ENCODE measurements at places on chromosomes 3 and 15.

GRCh38 chr3:5275529-5275928, 88.0 kb downstream of the EDEM1 start:
- no peak for DNase-seq

GRCh38 chr3:197592361-197593045, 36.7 kb upstream of the BDH1 start:
- no peak for DNase-seq

GRCh38 chr3:127908202-127908601, 6.8 kb upstream of the KBTBD12 start:
- DNase-seq: no peak

DNA sequence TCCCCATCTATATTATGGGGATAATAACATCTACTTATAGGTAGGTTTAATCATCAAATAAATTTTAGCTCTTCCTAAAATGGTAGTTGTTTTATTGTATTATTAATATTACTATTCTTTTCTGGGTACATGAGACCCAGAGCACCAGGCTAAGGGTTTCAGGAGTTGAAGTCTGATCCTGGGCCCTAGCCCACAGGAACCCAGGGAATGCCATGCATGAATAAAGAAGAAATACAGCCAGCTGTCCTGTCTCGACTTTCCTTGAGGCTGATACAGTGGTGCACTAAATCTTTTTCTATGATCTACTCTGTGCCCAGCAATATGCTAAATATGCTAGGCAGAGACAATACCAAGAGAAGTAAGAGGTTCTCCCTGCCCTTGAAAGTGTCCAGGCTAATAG, 72.1 kb upstream of the ATP2C1 start:
- DNase-seq: no peak

DNA sequence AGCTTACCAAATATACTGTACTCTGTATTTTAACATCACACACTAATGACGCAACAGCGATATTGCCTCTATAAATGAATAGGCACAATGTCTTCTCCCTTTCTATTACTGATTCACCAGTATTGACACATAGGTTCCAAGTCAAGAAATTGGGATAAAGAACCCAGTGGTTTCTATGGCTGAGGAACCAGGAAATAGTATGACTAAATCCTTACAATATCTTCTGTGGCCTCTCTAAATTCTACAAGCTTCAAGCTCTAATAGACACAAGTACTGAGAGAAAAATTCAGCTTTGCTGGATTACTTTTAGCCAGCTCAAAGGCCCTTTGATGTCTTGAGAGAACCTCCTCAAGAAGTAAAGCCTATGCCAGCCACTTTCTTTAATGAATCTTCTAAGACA, 162.5 kb downstream of the DPH6 start:
- DNase-seq: no peak

DNA sequence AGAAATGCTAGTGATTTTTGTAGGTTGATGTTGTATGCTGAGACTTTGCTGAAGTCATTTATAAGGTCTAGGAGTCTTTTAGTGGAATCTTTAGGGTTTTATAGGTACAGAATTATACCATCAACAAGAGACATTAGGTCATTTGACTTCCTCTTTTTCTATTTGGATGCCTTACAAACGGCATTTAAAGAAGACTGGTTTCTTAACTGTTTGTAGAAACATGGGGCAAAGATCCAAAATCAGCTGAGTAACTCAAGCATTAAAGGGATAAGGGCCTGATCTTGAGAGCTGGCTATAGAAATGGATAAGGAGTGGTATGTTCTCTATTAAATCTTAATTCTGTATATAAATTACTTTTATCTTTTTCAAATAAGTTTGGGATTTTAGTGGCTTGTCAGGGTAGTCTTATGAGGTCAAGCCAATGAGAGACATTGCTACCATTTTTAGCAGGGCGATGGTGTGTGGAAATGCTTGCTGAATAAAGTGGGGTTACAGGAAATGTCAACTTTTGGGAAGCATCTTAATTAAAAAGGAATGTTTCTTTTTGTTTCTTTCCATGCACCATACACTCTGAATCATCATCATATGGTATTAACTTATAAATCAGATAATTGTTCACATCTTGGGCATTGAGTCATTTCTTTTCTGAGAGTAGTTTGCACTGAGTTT, 197.7 kb upstream of the GBE1 start:
- DNase-seq: no peak

GRCh38 chr3:154540950-154541604, 111.1 kb upstream of the GPR149 start:
- no peak for DNase-seq

DNA sequence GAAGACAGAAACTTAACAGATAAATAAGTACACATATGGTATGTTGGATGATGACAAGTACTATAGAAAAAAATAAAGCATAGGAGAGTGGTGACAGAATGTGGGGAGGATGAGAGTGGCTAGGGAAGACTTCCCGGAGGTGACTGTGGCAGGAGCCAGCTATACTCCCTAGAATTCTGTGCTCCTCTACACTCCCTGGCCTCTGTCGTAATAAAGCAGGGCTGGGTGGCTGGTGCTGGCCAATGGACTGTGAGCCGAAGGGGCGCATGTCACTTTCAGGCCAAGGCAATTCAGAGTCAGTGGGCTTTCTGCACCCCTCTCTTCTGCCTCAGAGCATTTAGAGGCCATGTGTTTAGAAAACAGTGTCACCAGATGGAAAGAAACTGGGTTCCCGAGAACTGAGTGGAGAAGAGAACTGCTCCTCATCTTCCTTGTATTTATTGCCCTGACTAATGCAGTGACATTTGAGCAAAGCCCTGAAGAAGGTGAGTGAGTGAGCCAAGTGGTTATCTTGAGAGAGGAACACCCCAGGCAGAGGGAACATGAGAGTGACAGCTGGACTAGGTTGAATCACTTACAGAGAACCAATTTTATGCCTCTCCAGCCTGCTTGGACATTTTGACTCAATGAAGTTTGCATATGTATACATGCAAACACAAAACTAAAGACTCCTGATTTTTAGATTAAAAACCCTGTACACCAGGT, 5.2 kb upstream of the VPS8 start:
- DNase-seq: no peak

DNA sequence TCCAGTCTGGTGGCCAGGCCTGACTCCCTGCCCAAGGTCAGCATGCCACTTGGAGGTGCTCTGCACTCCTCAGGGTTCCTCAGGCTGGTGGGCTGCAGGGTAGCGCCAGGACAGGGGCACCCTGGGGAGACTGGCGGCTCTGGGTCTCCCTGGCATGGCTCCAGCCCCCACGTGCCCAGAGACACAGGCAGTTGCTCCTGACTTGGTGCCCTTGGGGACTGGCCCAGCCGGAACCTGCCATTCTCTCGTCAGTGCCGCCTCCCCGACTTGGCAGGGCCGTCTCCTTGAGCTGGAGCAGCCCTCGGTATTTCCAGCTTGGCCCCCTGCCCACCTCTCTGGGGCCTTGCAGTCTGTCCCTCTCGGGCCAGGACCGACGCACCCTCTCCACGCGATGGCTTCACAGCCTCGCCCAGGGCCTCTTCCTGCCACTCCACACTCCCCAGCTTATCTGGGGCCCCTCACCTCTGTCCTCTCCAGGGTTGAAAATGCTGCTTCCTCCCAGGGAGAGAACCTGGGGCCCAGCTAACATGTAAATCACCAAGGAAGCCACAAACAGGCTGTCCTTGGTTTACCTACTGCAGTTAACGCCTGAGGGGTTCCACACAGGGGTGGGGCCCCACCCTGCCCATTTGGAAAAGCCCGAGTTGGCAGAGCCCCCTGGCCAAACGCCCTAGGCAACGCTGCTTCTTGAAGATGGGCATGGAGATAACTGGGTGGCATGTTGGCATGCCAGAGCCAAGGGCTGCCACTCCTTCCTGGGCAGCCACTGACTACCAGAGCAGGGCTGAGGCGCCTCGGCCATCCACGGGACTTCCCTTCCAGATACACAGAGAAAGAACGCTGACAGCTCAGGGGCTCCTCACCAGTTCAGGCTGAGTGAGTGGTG, 61.4 kb downstream of the SMAD6 start:
- peak; percentile 66 for DNase-seq

DNA sequence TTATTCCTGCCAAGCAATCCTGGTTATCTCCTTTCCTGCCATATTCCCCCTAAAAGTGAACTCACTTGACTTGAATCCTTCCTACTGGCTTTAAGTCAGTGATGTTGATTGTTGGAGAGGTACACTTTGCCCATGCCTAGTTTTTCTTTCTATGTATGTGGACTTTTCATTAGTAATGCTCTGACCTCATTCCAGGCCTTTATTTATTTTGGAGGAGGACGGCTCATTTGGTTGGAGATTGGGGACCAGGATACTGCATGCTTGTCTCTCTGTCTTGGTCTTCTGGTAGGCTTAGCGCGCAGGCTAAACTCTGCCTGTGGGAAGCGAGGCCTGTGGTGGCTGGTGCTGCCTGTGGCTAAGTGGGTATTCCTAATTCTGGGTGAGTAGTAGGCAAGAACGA, 29.1 kb upstream of the MTMR10 start:
- no peak for DNase-seq

DNA sequence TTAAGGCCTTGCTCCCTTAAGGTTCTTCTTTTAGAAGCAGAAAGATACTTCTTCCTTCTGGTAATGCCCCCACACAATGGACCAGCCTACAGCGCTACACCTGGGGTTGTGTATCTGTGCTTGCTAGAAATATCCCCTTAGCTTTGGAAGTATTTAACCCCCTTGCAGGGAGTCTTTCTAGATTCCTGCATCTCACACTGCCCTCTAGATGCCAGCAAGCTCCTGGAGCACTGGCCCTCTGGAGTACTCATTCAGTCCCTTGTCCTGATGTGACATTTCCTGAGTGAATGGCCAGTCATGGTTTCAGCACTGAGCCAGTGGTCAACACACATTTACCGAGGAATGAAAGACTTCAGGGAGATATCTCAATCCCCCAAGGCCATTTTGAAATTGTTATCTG, 30.4 kb upstream of the RBP2 start:
- no peak for DNase-seq

- DNase-seq: no peak
Measured at GRCh38 chr3:127001486-127002194, 18.7 kb downstream of the PLXNA1 start.

GRCh38 chr15:65695081-65695480, 73.3 kb downstream of the SLC24A1 start:
- no peak for DNase-seq

- peak; percentile 86 for DNase-seq
Measured at GRCh38 chr3:25448750-25449692, 21.0 kb downstream of the RARB start.

GRCh38 chr15:40695469-40695890, 506 bp downstream of the RAD51 start:
- no peak for DNase-seq

DNA sequence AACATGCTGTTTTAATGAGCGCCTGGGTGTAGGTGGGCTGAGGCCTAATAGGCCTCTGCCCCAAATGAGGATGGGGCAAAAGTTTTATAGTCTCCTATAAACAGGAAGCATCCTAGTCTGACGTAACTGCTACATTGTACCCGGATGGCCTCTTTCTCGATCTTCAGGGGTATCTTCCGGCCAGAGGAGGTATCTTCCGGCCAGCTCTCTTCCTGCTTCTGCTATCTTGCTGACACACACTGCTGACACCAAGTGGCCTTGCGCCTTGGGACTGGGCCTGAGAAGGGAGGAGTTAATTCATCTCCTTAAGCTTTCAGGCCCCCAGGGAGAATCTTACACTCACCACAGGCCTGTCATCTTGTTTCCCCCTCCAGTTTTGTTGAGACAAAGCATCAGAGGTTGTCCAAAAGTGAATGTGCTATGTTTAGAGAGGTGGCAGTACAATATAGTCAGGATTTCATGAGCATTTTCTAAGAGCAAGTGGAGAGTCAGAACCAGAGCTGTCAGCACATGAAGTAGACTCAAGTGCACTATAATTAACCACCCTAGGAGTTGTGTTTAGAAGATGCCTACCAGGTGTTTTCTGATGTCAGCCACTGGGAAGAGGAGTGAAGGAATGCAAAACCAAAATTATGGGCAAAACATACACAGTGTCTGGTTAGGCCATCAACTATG, 15.6 kb upstream of the IGSF10 start:
- no peak for DNase-seq

- no peak for DNase-seq
Measured at GRCh38 chr3:175199961-175200360, 340.8 kb downstream of the NAALADL2 start.

DNA sequence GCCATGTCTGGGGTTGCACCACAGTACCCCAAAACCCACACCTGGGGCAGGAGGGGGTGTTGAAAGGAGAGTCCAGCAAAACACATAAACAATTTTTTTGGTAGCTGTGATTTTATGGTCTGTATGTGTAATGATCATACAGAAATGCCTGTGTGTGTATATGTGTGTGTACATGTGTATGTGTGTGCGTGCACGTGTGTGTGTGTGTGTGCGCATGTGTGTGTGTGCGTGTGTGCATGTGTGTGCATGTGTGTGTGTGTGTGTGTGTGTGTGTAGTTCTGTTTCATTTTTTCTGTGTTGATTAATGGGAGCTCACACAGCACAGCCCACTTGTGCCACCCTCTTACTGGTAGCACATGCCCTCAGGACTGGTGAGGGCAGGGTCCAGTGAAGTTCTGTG, 96.3 kb upstream of the OXTR start:
- no peak for DNase-seq

- DNase-seq: no peak
Measured at GRCh38 chr3:25542492-25543039, 114.5 kb downstream of the RARB start.

- DNase-seq: peak; percentile 84
Measured at GRCh38 chr15:74326746-74327145, 40.7 kb downstream of the CYP11A1 start.
